CD4-positive, alpha-beta memory T cell (primary cell): ENCODE measurements at places on chromosomes 5 and 9. TPM values are rescaled to one million over a fixed set of nuclear protein-coding genes. Genes with fewer than 3 reads are reported as not detected.

- no peak overlapping the region for H3K4me3 ChIP-seq
- H3K27ac ChIP-seq = no peak overlapping the region
- H3K36me3 ChIP-seq = no peaks in the 10 kb centered on the region
- H3K27me3 ChIP-seq = no peaks in the 10 kb centered on the region
Measured at GRCh38 chr5:21711866-21712758, 1141.0 kb downstream of the CDH12 start.

GRCh38 chr5:39466846-39467245, 42.1 kb upstream of the DAB2 start:
- H3K27ac ChIP-seq = no peak overlapping the region
- H3K4me3 ChIP-seq = no peak overlapping the region
- no peaks in the 10 kb centered on the region for H3K36me3 ChIP-seq
- DNase-seq = no peak
- no peaks in the 10 kb centered on the region for H3K27me3 ChIP-seq

DNA sequence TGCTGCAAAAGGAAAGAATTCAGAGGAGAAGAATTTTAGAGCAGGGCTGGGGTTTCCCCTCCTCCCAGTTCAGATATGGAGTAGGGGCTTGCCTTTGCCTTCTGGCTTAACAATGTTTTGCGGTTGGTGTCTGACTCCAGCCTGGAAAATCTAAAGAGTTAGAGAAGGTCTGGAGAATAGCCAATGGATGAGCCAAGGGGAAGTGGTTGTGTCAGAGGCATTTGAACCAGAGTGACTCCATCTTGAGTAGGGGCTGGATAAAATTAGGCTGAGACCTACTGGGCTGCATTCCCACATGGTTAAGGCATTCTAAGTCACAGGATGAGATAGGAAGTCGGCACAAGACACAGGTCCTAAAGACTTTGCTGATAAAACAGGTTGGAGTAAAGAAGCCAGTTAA, 133.7 kb downstream of the DIRAS2 start:
- no peak overlapping the region for H3K4me3 ChIP-seq
- no peaks in the 10 kb centered on the region for H3K36me3 ChIP-seq
- H3K27ac ChIP-seq = no peak overlapping the region
- no peak for DNase-seq
- H3K4me1 ChIP-seq = no peaks in the 10 kb centered on the region
- no peaks in the 10 kb centered on the region for H3K27me3 ChIP-seq

DNA sequence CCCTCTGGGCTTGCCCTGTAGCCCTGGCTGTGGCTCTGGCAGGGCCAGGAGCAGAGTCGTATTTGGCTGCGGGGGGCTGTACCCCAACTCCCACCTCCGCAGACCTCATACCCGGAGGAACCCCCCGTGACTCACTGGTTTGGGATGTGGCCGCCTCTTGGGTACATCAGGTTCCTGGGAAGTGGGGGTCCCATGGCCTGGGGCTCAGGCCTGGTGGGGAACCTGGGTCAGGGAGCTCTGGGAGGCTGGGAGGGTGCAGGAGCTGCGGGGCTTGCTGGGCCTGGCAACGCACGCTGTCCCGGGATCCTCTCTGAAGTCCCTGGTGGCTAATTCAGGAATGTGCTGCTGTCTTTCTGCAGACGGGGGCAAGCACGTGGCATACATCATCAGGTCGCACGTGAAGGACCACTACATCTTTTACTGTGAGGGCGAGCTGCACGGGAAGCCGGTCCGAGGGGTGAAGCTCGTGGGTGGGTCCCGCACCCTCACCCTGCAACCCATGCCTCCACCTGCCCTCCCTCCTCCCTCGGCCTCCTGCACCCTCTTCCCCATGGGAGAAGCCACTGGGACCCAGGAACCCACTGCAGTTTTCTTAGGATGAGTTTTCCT, 2.4 kb downstream of the LCN1 start:
- H3K27ac ChIP-seq = no peak overlapping the region
- no peak for DNase-seq
- H3K36me3 ChIP-seq = no peaks in the 10 kb centered on the region
- no peak overlapping the region for H3K4me3 ChIP-seq
- H3K27me3 ChIP-seq = no peaks in the 10 kb centered on the region

GRCh38 chr9:137145731-137146526, 7.0 kb downstream of the GRIN1 start:
- no peaks in the 10 kb centered on the region for H3K36me3 ChIP-seq
- H3K4me3 ChIP-seq = no peak overlapping the region
- peaks cover 4% of the 10 kb centered on the region for H3K27me3 ChIP-seq
- H3K4me1 ChIP-seq = no peaks in the 10 kb centered on the region
- no peak overlapping the region for H3K27ac ChIP-seq

- no peak for DNase-seq
- H3K36me3 ChIP-seq = no peaks in the 10 kb centered on the region
- no peak overlapping the region for H3K27ac ChIP-seq
- no peak overlapping the region for H3K4me3 ChIP-seq
Measured at GRCh38 chr5:58056546-58056945, 403.3 kb downstream of the PLK2 start.

Gene RPL12
- 1,664 TPM for total RNA-seq

DNA sequence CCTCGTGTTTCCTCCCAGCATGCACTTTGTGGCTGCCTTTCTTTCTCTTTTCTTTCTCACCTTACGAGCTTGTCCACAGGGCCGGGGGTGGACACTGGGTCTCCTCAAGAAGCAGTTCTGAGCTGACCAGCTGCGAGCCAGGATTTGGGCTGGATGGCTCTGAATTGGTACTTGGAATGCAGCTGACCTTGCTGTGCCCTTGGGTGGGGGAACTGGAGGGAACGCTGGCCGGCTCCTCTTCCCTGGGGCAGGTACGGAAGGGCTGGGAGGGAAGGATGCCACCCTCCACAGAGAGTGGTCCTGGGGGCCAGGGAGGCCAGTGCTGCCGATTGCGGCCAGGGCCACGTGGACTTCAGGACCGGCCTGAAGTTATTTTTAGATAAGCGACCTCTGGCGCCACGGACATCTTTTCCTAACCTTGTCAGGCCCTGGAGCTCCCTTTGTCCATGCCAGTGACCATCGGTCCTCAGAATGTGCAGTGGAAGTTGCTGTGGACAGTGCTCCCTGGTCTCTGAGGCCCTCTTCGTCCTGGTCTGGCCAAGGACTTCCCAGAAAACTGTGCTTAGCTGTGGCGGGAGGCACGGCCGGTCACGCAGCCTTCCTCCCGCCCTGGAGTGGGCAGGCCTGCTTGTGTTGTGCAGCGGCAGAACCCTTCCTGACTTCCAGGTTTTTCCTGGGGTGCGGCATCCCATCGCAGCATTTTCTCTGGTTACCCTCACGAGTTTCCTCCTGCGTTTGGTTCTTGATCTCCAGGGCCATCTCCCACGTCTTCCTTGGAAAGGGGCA, 13.5 kb upstream of the AHRR start:
- no peaks in the 10 kb centered on the region for H3K4me1 ChIP-seq
- DNase-seq = no peak
- H3K27ac ChIP-seq = no peak overlapping the region
- H3K36me3 ChIP-seq = peaks cover 54% of the 10 kb centered on the region

DNA sequence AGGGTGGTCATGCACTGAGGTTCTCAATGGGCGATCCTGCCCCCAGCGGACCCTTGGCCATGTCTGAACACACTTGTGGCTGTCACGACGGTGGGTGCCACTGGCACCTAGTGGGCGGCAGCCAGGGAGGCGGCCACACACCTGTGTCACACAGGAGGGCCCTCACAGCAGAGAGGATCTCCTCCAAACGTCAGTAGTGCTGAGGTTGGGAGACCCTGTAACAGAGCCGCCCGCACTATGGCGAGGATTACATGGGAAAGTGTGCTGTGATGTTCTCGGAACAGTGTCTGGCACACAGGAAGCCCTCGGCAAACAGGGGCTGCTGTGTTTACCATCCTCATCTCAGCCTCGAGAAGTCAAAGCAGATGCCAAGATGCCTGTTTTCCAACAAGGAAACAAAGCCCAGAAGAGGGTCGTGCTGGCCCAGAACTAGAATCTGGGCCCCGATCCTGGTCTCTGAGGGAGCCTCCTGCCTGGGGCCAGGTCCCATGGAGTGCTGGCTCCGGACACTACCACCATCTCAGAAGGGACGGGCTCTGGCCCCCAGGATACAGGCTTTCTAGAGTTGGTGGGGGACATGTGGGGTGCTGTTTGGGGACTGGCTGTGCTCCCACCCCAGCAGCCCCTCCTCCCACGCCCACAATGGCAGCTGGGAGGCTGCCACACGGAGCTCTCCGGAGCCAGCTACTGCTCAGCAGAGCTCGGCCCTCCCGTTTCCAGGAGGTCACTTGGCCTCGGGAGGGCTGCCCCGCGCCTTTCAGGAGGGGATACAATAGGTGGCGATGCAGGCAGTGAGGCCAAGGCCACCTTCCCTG, 48.2 kb downstream of the DBH start:
- peaks cover 33% of the 10 kb centered on the region for H3K4me1 ChIP-seq
- no peaks in the 10 kb centered on the region for H3K27me3 ChIP-seq
- no peak overlapping the region for H3K4me3 ChIP-seq
- no peaks in the 10 kb centered on the region for H3K36me3 ChIP-seq
- DNase-seq = no peak
- peak overlapping the region; percentile 89 for H3K27ac ChIP-seq

Gene ALDH7A1
- 1.3 TPM for total RNA-seq

DNA sequence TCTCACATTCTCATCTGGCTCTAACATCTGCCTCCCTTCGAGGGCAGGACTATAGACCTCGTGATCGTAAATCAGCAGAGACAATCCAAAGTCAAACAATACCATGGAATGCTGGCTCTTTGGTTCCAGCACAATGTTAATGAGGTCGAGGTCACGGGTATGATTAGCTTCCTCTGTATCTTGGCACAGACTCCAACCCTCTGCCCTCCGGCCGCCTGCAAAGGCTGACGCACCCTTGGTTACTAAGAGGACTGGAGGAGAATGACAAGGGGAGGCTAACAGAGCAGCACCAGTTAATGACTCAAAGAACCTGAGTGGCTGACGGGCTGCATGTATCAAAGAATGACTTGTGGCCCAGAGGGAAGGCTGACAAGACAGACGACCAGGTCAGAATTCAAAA, 10.1 kb downstream of the LHFPL2 start:
- no peaks in the 10 kb centered on the region for H3K27me3 ChIP-seq
- DNase-seq = no peak
- no peaks in the 10 kb centered on the region for H3K36me3 ChIP-seq
- no peak overlapping the region for H3K4me3 ChIP-seq
- H3K27ac ChIP-seq = no peak overlapping the region
- H3K4me1 ChIP-seq = no peaks in the 10 kb centered on the region

Gene SLC12A2
- 13.6 TPM for total RNA-seq

GRCh38 chr5:115600766-115601165, 1.5 kb downstream of the TICAM2 start:
- H3K27ac ChIP-seq = no peak overlapping the region
- H3K36me3 ChIP-seq = no peaks in the 10 kb centered on the region
- no peaks in the 10 kb centered on the region for H3K4me1 ChIP-seq

GRCh38 chr9:129910628-129911567, 75.6 kb downstream of the USP20 start:
- H3K36me3 ChIP-seq = peaks cover 38% of the 10 kb centered on the region
- DNase-seq = no peak
- H3K27ac ChIP-seq = no peak overlapping the region
- H3K4me1 ChIP-seq = no peaks in the 10 kb centered on the region
- H3K4me3 ChIP-seq = no peak overlapping the region

Gene COL15A1
- total RNA-seq = not detected

- H3K4me3 ChIP-seq = no peak overlapping the region
- no peak for DNase-seq
- no peaks in the 10 kb centered on the region for H3K4me1 ChIP-seq
- H3K36me3 ChIP-seq = no peaks in the 10 kb centered on the region
Measured at GRCh38 chr9:26216702-26217101, 538.5 kb upstream of the TUSC1 start.

DNA sequence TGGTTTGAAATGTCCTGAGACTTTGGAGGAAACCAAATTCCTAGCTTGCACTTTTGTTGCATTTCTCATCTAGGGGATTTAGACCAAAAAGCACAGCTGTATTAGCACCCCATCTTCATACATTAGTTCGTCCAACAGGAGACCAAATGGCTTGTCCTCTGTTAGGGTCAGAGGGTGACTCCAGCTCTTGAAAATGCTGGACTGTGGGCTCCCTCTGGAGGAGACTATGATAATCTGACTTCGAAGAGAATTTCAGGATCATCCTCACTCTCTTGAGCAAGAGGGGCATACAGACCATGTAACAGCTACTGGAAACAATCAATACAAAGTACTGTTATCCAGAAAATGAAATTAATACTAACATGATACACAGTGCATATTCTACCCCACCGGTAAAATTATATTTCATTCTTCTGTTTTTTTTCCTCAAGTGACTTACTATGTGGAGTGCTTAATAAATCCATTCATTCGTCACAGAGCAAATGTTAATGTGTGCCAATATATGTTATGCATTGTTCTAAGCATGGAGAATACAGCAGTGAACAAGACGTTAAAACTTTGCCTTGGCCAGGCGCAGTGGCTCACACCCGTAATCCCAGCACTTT, 63.7 kb upstream of the PPP2CA start:
- no peak overlapping the region for H3K27ac ChIP-seq
- H3K4me3 ChIP-seq = no peak overlapping the region
- DNase-seq = peak; percentile 52
- H3K27me3 ChIP-seq = no peaks in the 10 kb centered on the region

DNA sequence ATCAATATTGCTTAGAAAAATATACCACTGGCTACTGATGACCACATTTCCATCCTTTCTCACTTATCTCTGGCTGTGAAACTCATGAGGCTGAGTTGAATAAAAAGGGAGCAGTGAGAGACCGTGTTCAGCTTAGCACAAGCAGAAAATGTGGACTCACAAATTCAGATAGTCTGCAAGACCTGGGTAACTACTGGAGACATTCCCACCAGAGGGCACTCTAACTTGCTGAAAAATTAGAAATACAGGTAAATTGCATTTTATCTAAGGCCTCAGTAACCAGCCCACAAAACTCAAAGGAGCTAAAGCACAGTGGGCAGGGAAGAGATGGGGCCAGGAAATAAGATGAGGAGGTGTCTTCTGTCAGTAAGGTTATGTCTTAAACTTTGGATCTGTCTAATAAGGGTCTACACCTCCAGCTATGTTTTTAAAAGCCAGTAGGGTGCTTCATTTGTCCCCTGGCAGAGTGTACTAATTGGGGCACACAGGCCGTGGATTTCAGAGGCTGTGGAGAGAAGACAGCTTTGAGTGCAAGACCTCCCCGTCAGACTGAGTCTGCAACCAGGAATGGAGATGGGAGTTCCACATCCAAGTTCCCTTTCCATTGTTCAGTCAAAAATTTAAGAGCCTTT, 8.7 kb upstream of the NDUFB6 start:
- H3K36me3 ChIP-seq = no peaks in the 10 kb centered on the region
- H3K27me3 ChIP-seq = peaks cover 3% of the 10 kb centered on the region
- DNase-seq = peak; percentile 27

DNA sequence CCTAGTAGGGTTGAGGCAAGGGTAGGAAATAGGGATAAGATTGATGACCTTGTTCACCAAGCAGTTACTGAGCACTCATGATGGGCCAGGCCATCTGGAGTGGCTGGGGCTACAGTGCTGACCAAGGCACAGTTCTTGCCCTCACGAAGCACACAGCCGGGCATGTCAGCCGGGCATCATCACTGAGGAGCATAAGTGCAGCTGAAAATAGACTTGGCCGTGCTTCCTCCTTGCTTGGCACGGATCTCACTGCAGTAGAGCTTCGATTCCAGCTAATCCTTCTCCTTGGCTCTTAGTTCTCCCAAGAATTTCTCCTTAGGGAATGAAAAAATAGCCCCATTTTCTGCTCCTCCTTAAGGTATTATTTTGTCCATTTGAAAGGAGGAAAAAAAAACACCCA, 116.6 kb downstream of the NMUR2 start:
- no peak overlapping the region for H3K4me3 ChIP-seq
- H3K27me3 ChIP-seq = no peaks in the 10 kb centered on the region
- DNase-seq = no peak
- no peaks in the 10 kb centered on the region for H3K4me1 ChIP-seq
- no peak overlapping the region for H3K27ac ChIP-seq

- H3K36me3 ChIP-seq = no peaks in the 10 kb centered on the region
- H3K27ac ChIP-seq = no peak overlapping the region
- no peak for DNase-seq
- H3K4me3 ChIP-seq = no peak overlapping the region
Measured at GRCh38 chr5:119895066-119895465, 265.7 kb downstream of the FAM170A start.
